ENCODE measurements at places on chromosomes 6 and 20. TPM values are rescaled to one million over a fixed set of nuclear protein-coding genes. Genes with fewer than 3 reads are reported as not detected.

Gene CDSN
- total RNA-seq: not detected

Gene IMPG1
- total RNA-seq: not detected

Gene TRPC4AP
- total RNA-seq: 45.9 TPM

Gene DDO
- 0.16 TPM for total RNA-seq

Gene NRSN1
- 27.9 TPM for total RNA-seq

Gene EEF1A2
- 214 TPM for total RNA-seq

Gene RIPPLY2
- total RNA-seq: 12.9 TPM

Gene OPRL1
- total RNA-seq: 14.3 TPM

Gene EGFL8
- 7.5 TPM for total RNA-seq

Gene BPIFA1
- total RNA-seq: not detected

Gene FRK
- 0.31 TPM for total RNA-seq

Gene RBBP8NL
- total RNA-seq: not detected

GRCh38 chr6:11025921-11026635 lies 18.0 kb downstream of the ELOVL2 start:
- no peak for DNase-seq

DNA sequence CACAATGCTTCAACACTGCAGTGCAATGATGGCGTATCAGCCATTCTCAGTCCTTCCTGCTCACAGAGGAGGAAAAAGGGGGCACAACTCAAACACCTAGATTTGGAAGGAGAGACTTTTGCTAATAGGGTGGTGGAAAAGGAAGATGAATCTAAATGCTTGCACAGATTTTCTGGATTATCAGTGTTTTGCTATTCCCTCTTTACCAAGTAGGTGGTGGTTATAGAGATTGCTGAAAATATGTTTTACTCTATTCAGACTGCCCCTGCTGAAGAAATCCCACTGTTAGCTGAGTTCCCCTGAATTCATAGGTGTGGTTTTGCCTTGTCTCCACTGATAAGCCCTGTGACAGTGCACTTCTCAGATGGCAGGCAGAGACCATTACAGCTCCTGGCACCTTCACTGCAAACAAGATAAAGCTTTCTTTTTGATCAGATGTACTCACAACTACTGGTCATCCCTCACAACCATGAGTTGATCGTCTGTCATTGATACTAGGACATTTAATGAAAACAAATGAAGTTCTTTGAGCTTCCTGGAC lies 311.4 kb downstream of the KIF16B start:
- no peak for DNase-seq

DNA sequence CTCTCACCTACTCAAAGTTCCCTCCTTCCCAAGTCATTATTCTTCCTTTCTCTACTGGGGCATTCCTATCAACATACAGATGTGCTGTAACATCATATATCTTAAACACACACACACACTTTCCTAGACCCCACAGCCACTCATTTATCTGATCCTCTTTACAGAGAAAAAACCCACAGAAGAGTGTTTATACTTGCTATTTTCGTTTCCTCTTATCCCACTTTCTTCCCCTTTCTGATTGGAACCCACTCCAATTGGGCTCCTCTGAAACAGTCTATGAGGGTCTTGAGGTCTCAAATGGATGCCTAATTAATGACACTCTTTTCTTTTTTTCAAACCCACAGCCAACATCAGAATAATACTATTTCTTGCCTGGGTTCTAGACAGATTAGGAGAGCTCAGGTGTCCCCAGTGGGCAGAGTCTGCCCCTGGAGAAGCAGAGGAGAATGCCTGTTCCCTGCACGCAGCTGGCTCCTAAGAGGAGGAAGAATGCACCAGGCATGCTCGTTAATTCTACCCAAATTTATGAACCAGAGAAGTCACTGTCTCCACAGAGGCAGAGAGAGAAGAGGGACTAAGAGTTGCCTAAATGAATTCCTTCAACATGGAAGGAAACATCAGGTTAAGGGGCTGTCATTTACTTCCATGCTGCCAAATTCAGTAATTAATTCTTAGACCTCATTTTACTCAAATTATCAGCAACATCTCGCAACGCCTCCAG lies 65.9 kb downstream of the CRYBG1 start:
- no peak for DNase-seq

- DNase-seq: no peak
Measured at GRCh38 chr20:44120676-44121425, 66.1 kb downstream of the JPH2 start.

DNA sequence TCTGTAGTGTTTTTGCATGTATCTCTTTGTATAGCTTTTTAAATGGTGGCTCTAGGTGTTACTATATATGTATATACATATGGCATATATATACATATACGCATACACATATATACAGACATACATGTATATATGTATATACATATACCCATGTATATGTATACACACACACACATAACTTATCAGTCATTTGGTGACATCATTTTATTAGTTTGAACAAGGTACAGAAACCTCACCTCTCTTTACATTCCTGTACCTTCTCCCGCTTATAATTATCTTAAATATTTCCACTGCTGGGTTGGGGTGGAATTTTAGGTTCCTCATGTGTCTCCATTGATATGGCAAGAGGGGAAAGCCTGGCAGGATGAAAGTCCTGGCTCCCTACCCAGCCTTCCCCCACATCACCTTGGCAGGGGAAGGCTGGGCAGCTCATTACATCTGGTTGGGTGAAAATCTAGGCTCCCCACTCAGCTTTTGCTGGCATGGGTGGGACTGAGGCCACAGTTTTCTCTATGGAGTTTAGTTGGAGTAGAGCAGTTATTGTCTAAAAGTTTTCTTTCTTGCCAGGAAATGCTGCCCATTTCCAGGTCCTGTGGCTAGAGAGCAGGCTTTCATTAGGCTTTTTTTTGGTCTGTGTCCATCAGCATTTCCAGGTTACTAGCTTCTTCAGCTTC lies 7.6 kb downstream of the GLO1 start:
- DNase-seq: no peak

DNA sequence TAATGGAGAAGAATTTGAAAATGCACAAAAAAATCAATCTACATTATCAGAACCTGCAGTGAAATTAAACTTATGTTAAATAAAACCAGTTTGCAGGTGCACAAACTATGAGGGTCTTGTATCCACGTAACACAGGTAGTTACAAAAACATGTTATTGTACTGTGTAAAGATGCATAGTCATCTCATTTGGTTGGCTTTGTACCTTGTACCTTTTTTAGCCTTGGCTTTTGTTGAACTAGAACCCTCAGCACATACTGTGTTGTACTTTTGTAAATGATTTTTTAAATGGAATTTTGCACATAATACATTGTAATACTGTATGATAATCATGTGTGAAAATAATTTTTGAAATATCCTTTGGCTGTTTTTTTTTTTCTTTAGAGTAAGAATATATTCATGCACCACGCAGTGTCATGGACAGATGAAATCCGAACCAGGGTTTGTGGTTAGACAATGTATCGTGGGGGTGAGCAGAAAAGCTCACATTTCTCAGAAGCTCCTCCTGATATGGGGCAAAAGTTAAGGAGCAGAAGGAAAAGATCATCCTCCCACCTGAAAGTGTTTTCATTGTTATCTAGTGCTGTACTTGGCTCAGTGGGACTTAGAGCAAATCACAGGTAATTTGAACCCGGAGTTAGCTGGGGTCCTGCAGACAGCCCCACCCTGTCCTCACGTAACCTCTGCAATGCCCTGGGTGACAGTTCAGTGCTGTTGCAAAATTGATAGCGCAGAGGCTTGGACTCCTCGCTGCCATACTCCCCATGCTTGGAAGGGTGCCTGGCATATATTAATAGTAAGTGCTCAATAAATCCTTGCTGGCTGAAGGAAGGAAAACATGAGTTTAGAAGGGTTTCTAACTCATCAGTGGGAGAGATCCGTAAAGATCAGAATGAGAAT lies 14.8 kb upstream of the NAA20 start:
- DNase-seq: no peak

GRCh38 chr6:161835500-161836215 lies 561.8 kb upstream of the AGPAT4 start:
- DNase-seq: no peak

DNA sequence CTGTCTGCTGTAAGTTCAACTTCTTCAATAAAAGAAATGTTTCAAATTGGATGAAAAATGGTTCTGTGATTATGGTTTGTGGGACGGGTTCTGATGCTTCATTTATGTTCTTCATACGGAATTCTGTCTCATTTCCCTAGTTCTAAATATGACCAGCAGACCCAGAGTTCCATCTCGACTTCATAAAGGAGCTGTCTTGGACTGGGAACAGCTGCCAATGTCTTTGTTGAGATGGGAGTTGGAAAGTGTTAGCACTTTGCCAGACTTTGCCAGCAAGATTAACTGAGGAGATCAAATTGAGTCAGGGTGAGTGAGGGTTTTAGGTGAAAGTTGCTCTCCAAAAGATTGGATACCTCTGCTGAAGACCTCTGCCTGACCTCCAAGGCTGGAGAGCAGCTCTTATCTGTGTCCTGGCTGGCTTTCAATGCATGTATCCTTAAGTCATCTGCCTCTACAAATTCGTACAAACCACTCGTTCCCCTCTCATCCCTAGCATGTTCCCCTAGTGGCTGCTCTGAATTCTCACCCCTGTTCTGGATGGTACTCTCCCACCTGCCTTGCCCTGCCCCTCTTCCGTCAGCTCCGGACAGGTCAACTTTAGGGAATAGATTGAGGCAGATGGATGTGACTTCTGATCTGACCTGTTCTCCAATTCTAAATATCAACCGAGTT lies at the start of gene EFCAB8:
Gene EFCAB8 (plus strand): TSS at position 223 of the 672 bp plus-strand sequence. CDS start 4,870 bp downstream, outside the sequence.
- no peak for DNase-seq

GRCh38 chr6:104326173-104327001 lies 533.3 kb downstream of the HACE1 start:
- DNase-seq: no peak

DNA sequence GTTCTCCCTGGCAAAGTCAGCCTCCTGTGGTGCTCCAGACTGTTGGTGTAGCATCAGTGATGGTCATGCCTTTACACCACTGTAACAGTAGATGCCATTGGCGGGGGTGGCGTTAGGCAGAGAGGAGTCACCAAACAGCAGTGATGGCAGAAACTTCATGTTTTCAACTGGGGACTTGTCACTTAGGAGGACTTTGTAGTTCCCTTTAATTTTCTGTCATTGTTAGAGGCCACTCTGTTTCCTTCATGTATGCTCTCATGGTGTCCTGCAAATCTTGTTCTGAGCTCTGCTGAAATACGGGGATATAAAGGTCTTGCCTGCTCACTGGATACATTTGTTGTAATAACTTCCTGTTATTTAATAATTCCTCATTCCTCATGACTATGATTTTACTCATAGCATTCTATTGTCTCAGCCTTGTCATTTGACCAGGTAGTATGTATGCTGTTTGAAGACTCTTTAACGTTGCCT lies 4.6 kb downstream of the MAP3K4 start:
- DNase-seq: no peak

DNA sequence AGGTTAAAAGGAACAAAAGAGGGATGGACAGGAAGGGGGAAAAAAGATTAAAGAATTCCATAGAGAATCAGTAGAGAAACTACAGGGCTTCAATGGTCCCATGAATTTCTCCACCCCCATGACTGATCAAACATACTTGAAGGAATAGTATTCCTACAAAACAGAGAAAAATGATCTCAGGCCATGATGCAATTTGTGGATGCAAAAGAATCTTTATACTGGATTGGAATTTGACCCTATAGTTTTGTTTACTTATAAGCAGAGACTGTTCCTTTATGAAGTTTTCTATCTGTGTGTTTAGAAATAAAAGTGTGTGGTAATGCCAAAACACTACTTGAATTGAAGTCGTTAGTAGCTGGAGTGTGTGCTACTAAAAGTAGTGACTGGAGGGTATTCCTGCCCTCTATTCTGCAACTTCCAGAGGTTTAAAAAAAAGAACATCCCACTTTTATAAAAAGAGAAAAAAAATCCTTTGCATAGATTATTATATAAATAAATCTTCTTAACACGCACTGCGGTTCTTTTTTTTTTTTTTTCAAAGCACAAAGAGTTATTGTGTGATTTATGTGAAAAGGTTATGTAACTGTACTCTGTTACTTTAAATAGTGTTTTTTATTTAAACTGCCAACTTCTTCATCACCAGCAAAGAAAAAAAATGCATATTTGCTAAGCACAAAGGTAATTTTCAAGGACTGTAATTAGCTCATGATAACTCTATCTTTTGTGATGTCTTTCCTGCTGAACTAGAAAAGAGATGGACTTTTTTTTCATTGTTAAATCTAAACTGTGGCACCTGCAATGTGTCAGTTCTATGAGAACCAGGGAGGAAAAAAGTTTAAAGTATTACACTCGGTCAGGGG lies 214.5 kb upstream of the CITED2 start:
- DNase-seq: no peak
